Cortex of kidney (tissue), 1 donor: ENCODE measurements at places on chromosomes 12 and 14.

GRCh38 chr12:9364224-9365176 is 156.3 kb upstream of the PZP start:
- no peak for DNase-seq

DNA sequence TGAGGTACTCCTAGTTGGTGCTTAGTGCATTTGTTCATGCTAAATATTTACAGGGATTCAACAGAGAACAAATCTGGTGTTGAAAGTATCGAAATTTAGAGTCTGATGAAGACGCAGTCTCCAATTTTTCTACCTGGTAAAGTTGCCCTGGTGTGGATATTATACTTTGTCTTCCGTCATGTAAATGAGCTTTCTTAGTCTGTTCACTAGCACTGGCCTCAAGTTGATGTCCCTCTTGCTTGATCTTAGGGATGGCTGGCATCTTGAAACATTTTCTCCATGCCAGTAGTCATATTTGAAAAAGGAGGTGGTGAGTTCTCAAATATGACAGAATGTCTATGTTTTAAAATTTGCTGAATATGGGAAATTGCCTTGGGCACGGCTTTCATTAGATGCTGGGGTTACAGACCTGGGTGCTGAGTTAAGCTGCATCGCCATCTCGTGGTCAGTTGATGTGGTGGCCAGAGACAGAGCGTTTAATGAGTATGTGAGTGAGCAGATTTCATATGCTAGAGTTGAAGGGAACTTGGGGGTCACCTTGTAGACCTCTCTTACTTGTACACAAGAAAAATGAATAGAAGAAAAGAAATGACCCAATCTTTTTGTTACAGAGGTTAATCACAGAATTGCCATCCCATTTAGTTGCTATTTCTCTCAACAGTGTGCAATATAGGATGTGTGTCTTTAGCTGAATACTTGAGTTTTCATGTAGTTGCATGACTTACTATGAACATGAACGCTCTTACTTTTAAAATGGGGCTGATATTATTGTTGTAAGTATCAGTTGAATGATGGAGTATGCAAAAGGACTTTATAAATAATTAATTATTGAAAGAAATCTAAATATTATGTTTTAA is 172.8 kb upstream of the DCN start:
- DNase-seq: no peak

- no peak for DNase-seq
Observed at GRCh38 chr12:95262808-95263207, 45.2 kb downstream of the VEZT start.

- no peak for DNase-seq
Observed at GRCh38 chr14:60008042-60008441, 83.7 kb upstream of the PCNX4 start.

DNA sequence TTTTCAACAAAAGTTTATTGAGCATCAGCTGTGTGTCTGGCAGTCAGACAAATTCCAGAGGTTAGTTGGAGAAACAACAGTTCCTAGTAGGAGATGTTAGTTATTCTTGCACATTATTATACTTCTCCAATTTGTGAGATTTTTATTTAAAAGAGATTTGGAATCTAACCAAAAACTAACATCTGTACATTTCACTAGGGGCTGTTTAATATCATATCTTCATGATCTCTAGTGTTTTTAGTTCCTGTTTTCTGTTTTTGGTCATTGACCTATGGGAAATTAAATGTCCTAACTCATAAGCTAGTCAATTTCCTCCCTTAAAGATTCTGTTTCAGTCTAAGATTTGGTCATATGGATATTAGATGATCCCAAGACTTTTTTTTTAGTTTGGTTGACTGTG is 34.1 kb upstream of the KLHDC2 start:
- no peak for DNase-seq

DNA sequence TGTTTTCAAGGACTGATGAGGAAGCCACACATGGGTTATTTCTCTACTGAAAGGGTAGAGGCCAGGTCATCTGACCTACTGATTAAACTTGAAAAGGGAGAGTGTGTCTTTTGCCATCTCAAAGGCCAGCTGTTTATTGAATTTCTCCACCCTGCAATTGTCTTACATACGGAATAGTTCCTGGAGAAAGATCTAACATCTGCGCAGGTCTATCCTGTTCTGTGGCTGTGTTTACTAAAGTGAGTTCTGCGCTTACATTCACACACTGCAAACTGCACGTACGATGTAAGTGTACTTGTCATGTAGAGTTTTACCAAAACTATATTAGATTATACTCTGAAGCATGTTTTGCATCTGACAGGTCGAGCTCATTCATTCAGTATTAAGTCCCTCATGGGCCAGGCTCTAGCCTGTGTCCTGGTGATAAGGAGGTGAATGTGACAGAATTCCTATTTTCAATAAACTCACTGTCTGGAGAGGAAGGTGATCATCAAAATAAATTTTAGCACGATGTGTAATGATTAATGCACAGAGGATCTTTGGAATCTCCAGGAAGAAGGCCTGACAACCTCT is 96.6 kb downstream of the PRKCH start:
- no peak for DNase-seq

DNA sequence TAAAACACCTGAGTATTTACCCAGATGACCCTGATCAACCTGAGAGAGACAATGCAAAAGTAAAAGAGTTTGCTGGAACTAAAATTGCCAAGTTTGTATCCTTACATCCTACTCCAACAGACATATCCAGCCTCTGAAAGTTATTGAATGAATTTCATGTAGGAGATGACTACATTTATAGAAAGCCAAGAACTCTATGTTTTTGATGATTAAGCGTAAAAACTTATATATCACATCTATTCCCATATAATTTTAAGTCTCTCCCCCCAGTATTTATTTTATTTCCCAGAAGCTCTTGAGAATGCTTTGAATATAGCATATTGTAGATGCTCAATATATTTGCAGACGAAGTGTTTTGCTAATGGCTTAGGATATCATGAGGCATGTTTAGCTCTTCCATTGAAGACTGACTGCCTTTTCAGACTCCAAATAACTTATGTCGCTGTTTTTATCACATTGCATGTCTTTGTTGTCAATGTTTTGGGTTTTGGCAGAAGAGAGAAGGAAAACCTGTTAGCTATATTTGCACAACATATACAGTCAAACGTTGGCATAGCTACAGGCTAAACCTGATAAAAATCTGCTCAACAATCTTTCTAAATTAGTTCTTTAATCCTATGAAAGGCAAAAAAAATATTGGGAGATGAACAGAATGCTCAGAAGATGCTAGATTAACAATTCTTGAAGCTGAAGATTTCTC is 213.6 kb downstream of the DIO2 start:
- no peak for DNase-seq
